ENCODE measurements at places on chromosomes 11 and 22.

DNA sequence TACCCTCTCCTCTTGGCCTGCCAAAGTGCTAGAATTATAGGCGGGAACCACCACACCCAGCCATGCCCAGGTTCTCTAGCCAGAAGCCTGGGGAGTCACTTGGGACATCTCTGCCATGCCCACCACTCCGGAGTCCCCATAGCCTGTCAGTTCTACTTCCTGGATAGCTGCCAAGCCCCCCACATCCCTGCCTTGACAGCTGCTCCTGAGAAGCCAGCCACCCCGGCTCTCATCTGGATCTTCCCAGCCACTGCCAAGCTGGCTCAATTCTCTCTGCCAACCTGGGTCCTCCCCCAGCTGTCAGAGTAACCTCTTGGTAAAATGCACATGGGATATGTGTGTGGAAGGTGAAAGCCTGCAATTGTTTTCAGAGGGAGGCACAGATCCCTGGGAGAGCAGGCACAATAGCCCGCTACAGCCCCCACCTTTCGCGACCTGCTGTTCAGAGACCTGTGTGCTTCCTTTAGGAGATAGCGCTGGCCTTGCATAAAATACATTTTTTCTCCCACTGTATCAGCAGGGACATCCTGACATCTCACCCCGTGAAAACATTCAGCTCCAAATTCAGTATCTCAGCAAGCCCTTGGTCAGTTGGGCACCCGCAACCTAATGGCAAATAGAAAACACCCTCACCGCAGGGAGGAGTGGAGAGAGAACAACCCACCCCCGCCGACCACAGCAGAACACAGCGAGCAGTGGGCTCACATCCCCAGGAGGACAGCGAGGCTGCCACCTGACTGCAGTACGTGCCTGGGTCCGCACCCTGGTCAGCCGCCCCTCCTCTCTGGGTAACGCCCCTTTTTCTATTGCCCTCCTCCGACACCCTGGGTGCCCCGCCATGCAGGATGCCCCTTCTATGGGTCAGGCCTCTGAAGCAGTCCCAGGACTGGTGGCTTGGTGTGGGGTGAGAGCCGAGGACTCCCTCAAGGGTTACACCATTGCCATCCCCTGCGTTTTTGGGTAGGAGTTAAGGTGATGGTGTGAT is 1342.2 kb downstream of the BRD1 start:
- DNase-seq = peak; percentile 17

DNA sequence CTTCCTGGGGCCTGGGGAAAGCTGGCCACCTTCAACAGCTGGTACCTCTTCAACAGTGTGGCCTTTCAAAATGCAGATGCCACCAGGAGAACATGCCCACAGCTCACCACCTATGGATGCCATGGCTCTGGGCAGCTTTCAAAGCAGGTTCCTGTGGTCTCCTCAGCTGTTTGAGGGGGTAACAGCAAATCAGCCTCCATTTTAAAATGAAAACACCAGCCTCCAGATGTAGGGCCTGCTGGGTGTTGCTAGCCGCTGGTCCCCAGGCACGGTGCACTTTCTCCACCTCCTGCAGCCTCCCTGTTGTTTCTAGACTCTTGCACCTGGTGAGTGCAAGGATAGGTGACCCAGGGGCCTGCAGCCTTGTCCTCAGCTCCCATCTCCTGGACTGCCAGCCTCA is 10.0 kb downstream of the CDPF1 start:
- DNase-seq = no peak

DNA sequence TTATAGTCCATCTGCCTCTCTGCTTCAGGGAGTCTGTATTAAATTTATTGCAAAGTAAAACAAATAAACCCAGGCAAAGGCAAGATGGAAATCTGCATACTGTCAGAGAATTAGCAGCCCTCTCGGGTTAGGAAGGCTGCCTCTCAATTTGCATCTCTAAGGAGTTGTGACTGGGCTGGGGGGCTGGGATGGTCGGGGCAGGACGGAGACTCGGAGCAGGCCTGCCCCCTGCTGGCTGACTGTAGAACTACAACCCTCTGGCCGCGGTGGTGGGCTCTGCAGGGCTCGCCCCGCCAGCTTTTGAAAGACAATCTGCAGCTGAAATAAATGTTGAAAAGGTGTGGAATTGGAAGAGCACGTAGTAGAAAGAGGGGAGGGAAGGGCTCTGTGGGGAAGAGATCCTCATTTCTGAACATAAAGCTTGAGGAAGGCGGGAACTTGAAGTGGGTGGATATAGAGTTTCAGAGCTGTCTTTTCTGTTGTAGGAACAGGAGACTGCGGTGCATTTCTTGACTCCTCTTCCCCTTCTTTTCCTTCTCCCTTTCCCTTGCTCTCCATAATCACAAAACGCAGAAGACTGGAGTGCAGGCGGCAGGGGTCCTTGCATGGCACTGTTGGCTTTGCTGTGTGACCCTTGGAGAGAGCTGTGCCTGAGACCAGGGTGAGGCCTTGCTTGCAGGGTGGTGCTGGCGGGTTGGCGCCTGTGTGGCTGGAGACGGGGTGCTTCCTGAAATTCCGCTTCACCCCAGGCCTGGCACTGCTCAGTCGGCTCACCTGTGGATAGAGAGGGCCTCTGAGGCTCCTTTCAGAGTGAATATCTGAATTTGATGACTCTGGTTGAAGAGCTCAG is 22.6 kb upstream of the PKNOX2 start:
- no peak for DNase-seq

GRCh38 chr11:10619131-10619680 is 50.7 kb upstream of the LYVE1 start:
- DNase-seq = no peak

- DNase-seq = no peak
Observed at GRCh38 chr11:86117712-86118063, 48.8 kb upstream of the PICALM start.

DNA sequence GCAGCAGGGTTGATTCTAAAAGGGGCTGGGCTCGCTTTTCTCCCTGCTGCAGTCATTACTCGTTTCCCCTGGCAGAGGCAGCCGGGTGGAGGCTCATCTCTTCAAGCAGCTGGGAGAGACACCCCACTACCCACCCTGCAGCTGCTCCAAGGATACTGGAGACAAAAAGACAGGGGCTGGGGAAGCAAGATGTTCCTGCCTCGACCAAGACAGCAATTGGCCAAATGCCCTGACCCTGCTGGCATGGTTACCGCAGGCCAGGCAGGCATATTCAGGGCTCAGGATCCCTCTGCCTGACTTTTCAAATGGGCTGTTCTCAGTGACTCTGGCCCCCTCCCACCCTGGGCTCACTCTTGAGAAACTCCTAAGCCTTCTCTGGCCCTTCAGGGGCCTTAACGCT is 6.8 kb upstream of the RGL4 start:
- no peak for DNase-seq

DNA sequence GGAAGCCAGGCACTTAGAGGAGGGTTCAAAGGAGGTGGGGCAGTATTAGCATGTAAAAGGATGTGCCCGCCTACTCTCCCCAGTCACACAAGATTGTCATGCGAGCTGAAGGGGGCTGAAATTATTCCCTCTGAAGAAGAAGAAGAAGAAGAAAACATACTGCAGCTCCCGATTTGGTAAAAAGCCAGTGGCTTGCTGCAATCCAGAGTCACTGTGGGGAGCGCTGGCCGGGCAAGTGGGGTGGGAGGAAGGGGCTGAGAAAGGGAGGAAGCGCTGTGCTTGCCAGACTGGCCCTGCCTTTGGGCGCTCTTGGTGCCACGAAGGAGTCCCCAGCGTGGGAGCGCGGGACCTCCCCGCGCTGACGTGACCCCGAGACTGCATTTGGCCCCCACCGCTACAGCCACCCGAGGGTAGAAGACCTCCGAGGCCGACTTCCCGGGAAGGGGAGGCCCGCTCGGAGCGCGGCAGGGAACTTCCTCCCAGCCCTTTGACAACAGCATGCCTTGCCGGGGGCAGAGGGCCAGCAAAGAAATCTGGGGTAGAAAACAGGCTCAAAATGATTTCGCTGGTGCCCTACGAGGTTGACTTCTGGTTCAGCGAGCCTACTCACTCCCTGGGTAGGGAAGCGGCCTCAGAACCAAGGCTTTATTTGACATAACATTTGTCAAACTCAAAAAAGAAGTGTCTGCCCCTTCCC is 906.3 kb downstream of the DLG2 start:
- no peak for DNase-seq

- peak; percentile 38 for DNase-seq
Observed at GRCh38 chr22:26956371-26956770, 299.0 kb downstream of the MIAT start.

GRCh38 chr11:120256178-120256577 is 16.2 kb downstream of the POU2F3 start:
- no peak for DNase-seq

- no peak for DNase-seq
Observed at GRCh38 chr11:86369668-86370067, 5.0 kb upstream of the CCDC81 start.

DNA sequence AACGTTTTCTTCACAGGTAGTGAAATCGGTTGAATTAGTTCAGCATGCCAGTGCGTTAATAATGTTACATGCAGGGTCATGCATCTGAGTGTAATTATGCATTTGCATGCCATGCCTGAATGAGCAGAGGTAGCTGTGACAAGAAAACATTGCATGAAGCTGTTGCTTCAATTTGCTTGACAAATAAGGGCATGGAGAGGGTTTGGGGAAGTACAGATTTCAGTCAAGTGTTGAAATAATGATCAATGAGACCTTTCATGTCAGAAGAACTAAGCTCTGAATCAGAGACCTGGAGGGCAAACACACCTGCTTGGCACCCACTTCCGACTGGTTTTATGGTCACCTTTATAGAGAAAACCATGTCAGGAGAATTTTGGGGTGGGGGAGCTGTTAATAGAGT is 221.4 kb downstream of the DBX1 start:
- peak; percentile 57 for DNase-seq

DNA sequence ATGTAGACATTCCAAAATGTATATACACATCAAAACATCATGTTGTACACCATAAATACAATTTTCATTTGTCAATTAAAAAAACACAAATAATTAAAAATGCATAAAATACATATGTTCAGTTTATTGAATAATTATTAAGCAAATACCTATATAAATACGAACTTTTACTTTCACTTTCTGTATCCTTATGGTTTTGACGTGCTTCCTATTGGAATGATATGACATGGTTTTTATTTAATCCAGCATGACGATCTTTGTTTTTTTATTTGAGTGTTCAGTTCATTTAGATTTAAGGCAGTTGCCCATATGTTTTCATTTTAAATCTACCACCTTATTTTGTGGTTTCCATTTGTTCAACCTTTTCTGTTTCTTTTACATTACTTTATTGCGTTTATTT is 198.3 kb upstream of the PLET1 start:
- DNase-seq = no peak

- no peak for DNase-seq
Observed at GRCh38 chr11:103624708-103625623, 411.5 kb upstream of the DDI1 start.

GRCh38 chr11:80168796-80169195 is 728.0 kb upstream of the TENM4 start:
- DNase-seq = no peak

DNA sequence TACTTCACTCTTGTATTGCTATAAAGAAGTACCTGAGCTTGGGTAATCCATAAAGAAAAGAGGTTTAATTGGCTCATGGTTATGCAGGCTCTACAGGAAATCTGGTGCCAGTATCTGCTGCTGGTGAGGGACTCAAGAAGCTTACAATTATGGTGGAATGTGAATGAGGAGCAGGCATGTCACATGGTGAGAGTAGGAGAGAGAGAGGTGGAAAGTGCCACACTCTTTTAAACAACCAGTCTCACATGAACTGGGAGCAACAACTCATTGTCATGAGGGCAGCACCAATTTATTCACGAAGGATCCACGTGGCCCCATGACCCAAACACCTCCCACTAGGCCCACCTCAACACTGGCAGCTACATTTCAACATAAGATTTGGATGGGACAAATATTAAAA is 24.6 kb upstream of the IGLL5 start:
- no peak for DNase-seq

DNA sequence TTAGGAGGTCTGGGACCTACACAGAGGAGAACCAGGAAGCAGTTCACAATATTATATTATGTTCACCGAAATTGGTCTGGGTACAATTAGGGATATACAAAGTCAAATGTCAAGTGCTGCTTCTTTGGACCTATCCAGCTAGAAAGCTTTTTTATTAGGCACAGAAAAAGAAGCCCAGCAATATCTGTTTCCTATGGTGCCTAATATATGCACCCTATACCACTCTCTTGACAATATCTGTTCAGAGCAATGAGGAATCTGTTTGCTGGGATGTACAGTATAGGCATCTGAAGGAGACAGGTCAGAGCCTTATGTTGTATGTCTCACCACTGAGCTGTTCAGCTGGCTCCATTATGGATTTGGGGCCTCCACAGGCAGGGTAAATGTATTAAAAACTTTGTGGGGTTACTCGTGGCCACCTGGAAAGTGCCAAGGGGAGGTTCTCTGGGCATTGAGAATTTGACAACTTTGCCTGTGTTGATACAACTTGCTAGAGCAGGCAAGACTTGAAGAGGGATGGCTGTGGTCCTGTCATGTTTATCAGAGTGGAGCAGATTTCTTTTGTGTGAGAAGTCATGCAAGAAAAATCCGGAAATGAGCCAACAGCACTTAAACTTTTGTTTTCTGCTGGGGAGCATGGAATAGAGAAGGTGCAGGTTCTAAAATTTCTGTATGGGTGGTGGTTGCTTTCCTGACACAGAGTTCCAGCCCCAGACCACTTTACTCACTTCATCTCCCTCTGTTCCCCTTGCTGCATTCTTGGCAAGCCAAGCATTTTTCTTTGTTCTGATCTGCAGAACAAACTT is 10.1 kb downstream of the STIM1 start:
- DNase-seq = no peak

DNA sequence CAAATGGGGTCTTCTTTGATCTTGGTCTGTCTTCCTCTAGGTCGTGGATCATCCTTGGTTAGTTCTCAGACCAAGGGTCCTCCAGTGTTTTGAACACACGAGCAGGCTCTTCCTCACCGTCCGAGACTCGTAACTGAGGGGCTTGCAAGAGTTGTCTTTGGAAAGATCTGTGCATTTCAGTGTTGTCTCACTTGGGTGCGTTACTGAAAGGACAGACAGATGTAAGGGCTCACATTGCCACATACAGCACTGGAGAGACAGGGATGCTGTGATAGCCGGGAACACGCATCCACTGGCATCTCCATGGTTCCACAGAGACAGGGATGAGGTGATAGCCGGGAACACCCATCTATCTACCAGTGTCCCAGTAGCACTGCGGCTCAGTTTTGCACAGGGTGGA is 15.7 kb downstream of the GLB1L2 start:
- no peak for DNase-seq

GRCh38 chr11:69454018-69454417 is 27.4 kb upstream of the LINC01488 start:
- DNase-seq = no peak

- no peak for DNase-seq
Observed at GRCh38 chr11:12717851-12718291, 43.6 kb downstream of the TEAD1 start.

- DNase-seq = no peak
Observed at GRCh38 chr11:129905402-129905801, 10.0 kb upstream of the NFRKB start.

All from NCI-H2029 (cell line).